ENCODE measurements at places on chromosomes 5 and 9. TPM values are rescaled to one million over a fixed set of nuclear protein-coding genes. Genes with fewer than 3 reads are reported as not detected.

Gene FOXD1
- polyA plus RNA-seq, result 2.5 TPM

Gene PCDHGC5
- not detected for polyA plus RNA-seq

GRCh38 chr5:179422908-179423481, 77.7 kb upstream of the ADAMTS2 start:
- DNase-seq, result no peak

Gene GPX3
- polyA plus RNA-seq, result 27,893 TPM

GRCh38 chr9:16099732-16100536, 547.1 kb downstream of the CCDC171 start:
- DNase-seq, result no peak

DNA sequence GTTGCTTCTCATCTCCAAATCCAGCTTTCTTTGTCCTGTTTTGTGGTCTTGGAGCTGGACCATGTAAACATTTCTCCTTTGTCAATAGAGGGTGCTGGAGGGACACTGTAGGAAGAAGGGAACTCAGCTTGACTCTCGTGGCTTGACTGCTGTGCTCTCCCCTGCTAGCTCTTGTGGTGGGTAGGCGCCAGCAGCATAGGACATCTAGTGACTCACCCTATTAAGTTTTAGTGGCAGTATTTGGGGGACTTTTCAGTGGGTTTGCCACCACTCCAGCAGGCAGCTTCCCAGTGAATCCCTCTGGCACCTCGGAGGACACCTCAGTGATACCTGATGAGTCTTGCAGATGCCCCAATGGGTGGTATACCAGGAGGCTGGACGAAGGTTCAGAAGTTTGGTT, 97.8 kb downstream of the TSSK1B start:
- peak; percentile 81 for DNase-seq

DNA sequence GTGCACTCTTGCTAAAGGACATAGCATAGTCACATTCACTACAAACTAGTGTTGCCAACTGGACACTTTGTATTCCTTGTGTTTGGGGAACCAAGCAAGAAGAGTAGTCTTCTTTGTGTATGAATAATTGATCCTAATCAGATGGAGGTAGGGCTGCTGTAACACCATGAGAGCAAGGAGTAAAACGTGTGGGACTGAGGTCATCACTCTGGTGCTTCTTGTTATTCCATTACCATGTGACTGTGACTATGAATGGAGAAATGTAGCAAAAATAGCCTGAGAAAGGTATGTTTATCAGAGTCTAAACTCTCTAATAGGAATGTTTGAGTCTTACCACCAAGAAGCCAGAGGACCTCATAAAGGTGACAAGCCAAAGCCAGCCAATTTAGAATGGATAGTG, 966.9 kb downstream of the TAF11L14 start:
- no peak for DNase-seq

- DNase-seq, result no peak
Measured at GRCh38 chr5:76341651-76342334, 61.3 kb upstream of the IQGAP2 start.

GRCh38 chr9:87498046-87498810, 561 bp downstream of the DAPK1 start:
- peak; percentile 93 for DNase-seq

- DNase-seq, result peak; percentile 74
Measured at GRCh38 chr9:121876255-121876654, 216.9 kb downstream of the TTLL11 start.

GRCh38 chr5:135451581-135452320, 400 bp downstream of the TIFAB start:
- DNase-seq, result no peak

DNA sequence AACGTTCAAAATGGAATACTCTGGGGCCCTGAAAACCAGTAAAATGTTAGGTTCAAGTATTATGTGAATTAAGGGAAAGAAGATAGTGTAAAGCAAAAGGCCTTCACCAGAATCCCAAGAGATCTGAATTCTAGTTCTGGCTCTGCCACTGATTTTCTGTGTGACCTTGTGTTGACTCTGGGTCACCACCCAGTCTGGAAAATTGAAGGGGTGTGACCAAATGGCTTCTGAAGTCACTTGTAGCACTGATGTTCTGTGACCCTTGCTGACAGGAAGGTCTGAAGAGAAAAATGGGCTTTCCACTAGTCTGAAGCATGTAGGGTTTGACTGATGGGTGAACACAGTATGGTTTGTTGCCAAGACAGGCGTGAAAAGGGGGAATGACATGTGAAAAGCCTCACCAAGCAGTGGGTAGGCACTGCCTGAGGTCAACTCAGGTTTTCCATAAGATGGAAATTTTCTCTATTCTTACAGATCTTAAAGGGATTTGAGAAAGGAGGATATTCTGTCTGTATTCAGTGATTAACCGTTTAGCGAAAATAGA, 33.1 kb downstream of the ANP32B start:
- no peak for DNase-seq

- DNase-seq, result peak; percentile 35
Measured at GRCh38 chr9:1400983-1401382, 350.8 kb downstream of the DMRT2 start.

Gene UAP1L1
- polyA plus RNA-seq, result 14.4 TPM

DNA sequence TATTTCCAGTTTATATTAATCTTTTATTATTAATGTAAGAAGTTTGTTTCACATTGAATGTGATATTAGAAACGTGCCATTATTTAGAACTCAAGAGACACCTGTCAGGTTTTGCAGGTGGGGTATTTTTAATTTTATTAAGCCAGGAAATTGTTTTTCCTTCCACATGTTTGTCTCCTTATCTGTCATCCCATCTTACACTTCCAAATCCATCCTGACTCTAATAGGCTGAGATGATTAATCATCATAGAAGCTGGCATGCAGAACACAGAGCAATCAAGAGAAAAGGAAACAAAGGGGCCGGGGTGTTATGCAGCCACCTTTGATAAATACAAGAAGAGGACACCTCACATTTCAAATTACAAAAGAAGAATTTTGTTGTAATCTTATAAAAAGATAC, 506.5 kb downstream of the ISL1 start:
- no peak for DNase-seq

Gene OTP
- not detected for polyA plus RNA-seq

Gene EQTN
- polyA plus RNA-seq, result not detected

DNA sequence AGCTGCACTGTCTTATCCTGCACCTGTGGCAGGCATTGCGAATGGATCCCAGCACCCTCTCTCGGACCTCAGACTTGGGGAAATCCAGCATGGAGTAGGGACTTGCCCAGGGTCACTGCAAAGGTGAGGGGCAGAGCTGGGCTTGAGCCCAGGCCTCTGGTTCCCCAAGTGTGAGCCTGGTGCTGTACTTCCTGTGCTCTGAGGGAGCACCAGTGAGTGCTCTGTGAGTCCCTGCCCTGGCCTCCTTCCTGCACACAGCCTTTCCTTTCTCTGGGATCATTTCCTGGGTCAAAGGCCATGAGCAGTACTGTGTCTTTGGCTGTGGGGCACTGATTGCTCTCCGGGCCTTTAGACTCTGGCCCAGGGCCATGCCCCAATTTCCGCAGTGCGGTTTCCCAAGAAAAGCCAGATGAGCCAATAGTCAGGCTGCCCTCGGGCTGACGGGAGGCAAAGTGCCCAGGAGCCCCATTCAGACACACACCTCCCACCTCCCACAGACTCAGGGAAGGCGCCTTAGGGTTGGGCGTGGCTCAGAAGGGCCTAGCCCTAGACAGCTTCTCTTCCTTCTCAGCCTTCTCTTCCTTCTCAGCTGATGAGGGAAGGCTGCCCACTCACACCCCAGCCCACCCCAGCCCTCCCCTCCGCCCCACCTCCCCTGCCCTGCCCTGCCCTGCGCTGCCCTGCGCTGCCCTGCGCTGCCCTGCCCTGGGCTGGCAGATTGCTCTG, 23.3 kb upstream of the TRIM14 start:
- DNase-seq, result no peak

Gene FOXD4L6
- polyA plus RNA-seq, result not detected

Gene CAMK4
- polyA plus RNA-seq, result 0.37 TPM

- DNase-seq, result no peak
Measured at GRCh38 chr5:108867656-108868055, 120.0 kb downstream of the FER start.

DNA sequence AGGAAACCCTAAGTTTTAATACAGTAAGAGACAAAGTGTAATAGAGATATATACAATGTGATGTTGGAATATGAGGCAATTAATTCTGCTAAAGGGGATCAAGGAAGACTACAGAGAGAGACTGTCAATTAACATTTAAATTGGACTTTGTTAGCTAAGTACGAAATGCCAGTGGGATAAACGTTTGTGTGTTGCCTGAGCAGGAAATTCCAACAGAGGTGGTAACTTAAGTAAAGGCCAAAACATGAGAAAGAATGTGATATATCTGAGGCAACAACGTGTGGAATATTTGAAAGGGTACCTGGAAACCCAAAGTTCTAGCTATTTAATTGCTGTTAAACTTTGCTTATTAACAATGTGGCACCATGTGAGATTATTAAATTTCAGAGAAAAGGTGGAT, 1666.9 kb upstream of the WWC1 start:
- DNase-seq, result no peak

DNA sequence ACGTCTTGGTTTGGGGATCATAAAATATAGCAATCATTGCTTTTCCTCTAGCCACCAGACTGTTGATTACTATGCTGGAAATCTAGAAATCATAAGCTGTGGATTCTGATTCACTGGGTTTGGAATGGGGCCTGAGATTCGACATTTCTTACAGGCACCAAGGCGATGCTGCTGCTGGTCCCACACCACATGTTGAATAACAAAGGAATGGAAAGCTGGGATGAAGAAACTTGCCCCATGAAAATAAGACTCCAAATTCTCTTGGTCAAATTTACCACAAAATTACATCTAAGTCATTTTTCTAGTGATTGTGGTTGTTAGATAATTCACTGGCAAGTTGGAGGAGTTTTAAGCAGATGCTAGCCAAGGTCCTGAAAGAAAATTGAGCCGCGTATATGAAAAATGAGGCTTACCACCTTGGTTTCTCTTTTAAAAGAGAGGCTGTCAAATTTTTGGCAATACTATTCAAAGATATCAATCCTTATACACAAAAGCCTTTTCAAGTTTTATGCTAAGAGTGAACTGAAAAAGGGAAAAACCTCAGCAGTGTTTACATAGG, 23.0 kb upstream of the MEIKIN start:
- DNase-seq, result no peak

Gene KCNN2
- 1.7 TPM for polyA plus RNA-seq

DNA sequence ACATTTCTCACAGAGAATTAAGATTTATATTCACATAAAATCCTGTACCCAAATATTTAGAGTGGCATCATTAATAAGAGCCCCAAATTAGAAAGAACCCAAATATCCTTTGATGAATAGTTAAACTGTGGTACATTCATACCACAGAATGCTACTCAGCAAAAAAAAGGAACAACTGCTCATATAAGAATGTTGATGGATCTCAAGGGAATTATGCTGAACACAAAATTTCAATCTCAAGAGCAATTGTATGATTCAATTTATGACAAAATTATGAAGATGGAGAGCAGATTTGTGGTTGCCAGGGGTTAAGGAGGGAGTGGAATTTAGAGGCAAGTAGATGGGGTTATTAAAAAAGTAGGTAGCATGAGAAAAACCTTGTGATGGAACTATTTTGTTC, 4.5 kb upstream of the PAIP1 start:
- DNase-seq, result no peak

Gene ANKDD1B
- polyA plus RNA-seq, result 2.3 TPM

GRCh38 chr9:127123064-127123890, 842 bp upstream of the ANGPTL2 start:
- DNase-seq, result no peak

- peak; percentile 84 for DNase-seq
Measured at GRCh38 chr9:84669288-84670137, at the start of gene NTRK2. NTRK2 (plus strand) TSS chr9:84669729; CDS start chr9:84670749, 1,020 bp downstream.

Gene XPA
- 26.3 TPM for polyA plus RNA-seq

Gene SOX30
- polyA plus RNA-seq, result not detected
